ENCODE measurements at places on chromosomes 16 and 17. TPM values are rescaled to one million over a fixed set of nuclear protein-coding genes. Genes with fewer than 3 reads are reported as not detected.

GRCh38 chr16:85845266-85845665 lies 45.8 kb downstream of the COX4I1 start:
- no peak for DNase-seq

C16orf96 gene
- total RNA-seq, result not detected

GRCh38 chr16:21235199-21235585 lies 1.7 kb downstream of the ANKS4B start:
- DNase-seq, result no peak

DNA sequence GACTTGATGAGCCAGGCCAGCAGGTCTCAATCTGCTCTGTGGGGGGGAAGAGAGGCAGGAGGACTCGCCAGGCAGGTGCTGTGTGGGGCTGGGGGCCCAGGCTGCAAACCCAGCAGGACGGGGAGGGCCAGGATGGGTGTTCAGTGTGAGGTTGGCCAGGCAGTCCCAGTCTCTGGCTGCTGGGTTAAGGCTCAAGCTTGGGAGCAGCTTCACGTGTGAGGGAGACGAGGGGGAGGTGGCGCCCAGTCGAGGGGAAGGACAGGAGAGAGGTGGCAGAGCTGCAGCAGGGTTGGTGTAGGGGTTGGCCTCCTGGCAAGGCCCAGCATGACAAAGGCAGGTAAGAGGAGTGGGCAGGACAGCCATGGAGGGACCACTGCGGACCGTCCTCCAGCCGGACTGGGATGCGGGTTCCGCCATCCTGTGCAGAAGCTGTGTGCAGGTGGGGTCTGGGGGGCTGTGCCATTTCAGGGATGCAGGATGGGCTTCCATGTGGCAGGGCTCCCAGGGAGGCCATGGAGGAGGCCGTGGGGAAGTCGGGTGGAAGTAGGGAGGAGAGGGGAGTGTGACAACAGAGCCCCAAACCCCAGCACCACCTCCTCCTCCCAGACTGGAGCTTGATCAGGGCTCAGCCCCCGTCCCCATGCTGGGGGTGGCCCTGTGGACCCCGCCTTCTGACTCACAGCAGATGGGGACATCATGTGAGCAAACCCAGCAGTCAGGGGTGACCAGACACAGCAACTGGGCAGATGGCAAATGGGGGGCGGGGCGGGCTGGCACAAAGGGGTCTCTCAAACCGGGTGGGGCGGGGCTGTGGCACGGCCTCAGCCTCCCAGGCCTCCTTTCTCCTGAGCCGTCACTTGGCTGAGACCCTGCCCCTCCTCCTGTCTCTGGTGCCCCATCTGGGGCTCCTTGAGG lies 2.8 kb downstream of the ADGRG1 start:
- DNase-seq, result peak; percentile 44

SLC16A11 gene
- total RNA-seq, result not detected

DNA sequence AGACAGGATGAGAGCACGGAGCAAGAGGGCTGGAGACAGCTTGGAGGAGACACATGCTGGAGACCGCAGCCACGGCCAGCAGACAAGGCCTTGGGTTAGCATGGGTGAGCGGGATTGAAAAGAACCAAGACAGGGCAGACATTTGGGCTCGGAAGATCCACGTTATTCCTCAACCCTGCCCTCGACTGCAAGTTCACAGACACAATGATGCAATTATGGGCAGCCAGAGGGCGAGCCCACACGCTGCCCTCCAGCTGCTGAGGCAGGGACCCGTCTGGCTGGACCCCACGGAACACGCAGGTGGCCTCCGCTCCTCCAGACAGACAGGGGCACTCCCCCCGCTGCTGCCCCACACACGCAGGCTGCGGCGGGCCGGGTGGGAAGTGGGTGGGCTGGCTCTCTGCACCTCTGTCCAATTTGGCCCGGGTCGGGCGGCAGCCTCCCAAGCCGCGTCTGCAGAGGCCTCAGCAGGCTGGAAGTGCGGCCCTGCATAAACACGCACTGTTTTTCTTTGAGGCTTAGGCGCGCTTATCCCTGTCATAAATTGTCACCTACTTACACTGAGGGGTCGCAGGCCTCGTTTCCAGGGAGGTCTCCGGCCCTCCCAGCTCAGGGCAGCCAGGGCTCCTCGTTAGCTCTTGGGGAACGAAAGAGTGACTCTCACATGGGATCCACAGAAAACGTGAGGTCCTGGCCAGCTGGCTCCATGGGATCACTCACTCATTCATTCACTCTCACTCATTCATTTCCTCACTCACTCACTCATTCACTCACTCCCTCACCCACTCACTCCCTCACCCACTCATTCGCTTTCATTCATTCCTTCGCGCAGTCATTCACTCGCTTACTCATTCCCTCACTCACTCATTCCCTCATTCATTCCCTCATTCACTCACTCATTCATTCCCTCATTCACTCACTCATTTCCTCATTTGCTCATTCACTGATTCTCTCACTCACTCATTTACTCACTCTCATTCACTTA lies 303.9 kb downstream of the C16orf95 start:
- DNase-seq, result no peak

DNA sequence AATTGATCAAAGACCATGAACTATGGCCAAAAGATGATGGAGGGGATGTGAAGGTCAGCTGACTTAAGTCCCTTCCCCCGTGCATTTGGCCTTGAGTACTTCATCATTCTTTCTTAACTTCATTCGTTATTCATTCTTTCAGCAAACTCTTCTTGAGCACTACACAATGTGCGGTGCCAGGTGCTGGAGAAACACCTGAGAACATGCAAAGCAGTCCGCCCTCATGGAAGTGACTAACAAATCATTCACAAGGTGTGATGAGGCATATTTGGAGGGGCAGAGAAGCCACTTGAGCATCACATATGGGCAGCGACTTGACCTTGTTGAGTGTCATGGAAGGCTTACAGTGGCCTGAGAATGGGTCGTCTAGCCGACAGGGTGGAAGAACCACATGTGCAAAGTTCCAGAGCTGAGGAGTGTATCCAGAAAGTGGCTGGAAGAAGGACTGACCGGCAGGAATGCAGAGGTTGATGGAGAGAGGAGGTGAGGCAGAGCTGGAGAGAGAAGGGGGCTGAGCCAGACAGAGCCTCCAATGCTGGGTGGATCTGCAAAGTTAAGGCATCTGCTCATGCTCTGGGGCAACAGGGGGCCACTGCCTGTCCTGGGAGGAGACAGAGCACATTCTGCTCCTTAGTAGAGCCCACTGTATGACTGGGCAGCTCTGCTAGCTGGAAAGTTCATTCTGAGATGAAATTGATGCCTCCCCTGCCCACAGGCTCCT lies 25.1 kb upstream of the EIF1 start:
- no peak for DNase-seq

CDH16 gene
- not detected for total RNA-seq

GRCh38 chr16:57838161-57838560 lies 35.9 kb upstream of the KIFC3 start:
- DNase-seq, result no peak

- DNase-seq, result no peak
Observed at GRCh38 chr16:49366669-49367068, 6.9 kb upstream of the C16orf78 start.

DNA sequence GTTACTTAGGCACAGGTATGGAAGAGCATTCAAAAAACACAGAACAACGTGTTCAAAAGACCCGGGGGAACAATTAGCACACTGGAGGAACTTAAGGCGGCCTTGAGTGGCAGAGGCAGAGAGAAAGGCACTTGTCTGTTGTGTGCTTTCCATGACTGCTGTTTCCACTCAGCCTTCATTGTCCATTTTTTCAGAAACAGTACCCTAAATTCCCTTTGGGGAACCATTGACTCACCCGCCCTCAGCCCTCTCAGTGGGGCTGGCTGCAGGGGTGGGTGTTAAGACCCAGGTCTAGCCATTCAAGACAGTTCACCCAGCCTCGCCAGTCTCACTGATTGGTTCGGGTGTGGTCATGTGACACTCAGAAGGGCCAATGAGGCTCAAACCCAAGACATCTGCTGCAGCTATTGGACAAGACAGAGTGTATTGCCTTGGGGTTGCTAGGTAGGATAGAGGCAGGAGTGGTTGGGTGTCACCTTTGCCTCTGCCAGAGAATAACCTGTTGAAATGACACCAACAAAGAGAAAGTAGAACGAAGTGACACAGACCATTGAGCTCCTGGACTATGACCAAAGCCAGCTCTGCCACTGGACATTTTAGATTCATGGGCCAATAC lies 19.6 kb upstream of the CEP20 start:
- peak; percentile 80 for DNase-seq

DNA sequence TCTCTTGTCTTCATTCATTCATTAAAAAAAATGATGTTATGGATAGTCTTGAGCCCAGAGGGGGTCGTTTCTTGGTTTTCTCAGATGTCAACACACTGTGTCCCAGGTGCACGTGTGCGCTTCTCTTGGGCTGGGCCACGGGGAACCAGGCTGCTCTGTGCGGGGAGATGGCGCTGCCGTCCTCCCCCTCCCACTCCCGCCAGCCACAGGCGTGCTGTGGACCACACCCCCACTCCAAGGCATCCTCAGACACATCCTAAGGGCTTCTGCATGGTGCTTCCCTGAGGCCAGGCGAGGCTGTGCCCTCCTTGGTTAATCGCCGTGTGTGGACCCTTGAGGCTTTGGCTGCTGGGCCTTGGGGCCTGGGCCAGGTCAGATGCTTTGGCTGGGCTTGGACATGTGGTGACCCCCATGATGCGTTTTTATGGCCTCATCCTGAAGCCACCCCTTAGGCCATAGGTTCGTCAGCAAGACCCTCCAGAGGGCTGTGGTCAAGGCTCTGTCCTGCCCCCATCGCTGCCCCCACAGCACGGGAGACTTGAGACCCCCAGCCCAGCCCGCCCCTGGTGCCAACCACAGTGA lies 245.7 kb upstream of the CIBAR2 start:
- no peak for DNase-seq

EVI2A gene
- total RNA-seq, result 14.8 TPM

KRT33A gene
- not detected for total RNA-seq

DNA sequence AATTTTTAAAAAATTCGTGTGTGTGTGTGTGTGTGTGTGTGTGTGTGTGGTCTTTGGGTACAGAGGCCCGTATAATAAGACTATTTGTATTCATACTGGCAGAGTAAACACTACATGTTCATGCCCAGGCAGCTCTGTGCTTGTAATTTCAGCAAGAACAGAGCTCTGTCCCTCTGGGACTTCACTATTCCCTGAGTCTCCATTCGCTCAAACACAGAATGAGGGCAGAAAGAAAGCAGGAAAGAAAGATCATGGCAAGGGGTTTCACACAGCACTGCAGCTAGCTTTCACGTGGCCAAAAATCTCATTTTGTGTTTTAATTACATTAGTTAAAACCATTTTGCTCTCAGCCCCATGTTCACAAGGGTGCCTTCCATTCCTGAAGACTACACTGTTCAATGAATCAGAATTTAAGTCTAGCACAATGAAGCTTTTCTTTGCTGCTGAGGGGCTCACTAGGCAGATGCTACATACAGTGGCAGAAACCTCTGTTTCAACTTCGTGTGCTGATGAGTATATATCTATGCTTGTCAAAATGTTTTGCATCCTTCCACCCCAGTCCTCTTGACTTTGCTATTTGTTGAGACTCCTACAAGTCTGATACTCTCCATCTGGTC lies 198.4 kb upstream of the C17orf78 start:
- no peak for DNase-seq

- DNase-seq, result peak; percentile 39
Observed at GRCh38 chr17:13550291-13550690, 51.4 kb downstream of the HS3ST3A1 start.

DNA sequence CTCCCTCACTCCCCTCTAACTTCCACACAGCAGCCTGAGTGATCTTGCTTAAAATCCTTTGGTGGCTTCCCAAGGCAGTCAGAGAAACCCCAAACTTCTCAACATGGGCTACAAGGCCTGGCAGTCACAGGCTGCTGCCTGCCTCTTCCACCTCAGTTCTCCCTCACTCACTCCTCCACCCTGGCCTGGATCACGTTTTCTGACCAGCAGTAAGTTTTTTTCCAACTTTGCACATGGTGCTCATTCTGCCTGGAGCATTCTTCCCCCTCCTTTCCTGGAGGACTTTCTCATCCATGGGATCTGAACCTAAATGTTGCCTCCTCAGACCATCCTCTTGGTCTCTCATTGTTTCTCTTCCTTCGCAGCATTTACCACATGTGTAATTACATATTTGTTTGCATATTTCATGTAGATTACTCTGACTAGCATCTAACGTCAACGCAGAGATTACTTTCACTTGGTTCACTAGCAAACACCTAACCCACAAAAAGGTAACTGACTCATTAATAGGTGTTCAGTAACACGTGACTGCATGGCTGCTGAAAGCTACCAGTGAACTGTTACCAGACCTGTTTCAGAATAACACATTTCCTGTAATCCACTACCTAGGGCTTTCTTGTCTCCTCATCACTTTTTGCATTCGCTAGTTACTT lies 17.1 kb downstream of the GNA13 start:
- DNase-seq, result no peak

DNA sequence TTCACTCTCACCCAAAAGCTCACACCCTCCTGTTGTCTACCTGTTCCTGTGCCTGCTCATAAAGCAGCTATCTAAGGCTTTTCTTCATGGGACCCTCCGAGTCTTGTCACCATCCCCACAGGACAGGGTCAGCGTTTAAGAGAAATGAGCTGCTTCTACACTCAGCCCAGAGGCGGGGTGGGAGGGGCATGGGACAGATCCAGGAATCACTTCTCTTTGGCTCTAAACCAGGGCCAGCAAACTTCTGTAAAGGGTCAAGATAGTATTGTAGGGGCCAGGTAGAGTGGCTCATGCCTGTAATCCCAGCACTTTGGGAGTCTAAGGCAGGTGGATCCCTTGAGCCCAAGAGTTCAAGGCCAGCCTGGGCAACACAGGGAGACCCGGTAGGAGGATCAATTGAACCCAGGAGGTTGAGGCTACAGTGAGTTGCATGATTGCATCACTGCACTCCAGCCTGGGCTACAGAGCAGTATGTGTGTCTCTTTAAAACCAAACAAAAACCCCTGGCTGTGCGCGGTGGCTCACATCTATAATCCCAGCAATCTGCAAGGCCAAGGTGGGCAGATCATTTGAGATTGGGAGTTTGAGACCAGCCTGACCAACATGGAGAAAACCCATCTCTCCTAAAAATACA lies 23.2 kb upstream of the KLHL11 start:
- DNase-seq, result no peak

DNA sequence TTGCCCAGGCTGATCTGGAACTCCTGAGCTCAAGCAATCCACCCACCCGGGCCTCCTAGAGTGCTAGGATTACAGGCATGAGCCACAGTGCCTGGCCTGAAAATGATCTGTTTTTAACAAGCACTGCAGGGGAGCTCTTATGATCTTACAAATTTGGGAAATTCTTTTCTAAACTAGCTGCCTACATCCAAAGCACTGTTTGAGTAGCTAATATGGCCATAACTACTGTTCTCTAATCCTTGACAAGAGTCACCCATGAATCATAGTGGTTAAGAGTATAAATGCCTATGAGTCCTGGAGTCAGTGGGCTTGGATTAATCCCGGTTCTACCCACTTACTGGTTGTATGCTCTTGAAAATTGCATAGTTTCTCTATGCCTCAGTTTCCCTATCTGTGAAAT lies 1.4 kb upstream of the CPPED1 start:
- DNase-seq, result no peak

All from A172 (cell line).